Mesendoderm (in vitro differentiated cells): ENCODE measurements at places on chromosomes 7 and 10.

DNA sequence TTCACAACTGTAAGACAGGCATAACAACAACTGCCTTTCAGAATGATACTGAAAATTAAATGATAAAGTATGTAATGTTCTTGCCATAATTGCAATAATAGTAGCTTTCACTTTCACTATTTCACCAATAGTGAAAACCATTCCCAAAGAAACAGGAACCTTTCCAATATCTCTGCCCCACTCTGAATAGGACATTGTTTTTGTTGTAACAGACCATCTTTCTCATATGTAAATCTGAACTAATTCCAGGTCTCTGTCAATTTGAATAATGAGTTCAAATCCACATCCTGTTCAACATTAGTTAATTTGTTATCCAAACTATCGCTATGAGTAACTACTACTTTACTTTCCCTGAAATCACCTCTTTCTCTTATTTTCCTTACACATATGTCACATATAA is 148.0 kb downstream of the LRRN3 start:
- no peak overlapping the region for H3K4me3 ChIP-seq
- no peak for DNase-seq
- H3K4me1 ChIP-seq, result no peaks in the 10 kb centered on the region
- H3K36me3 ChIP-seq, result no peaks in the 10 kb centered on the region

DNA sequence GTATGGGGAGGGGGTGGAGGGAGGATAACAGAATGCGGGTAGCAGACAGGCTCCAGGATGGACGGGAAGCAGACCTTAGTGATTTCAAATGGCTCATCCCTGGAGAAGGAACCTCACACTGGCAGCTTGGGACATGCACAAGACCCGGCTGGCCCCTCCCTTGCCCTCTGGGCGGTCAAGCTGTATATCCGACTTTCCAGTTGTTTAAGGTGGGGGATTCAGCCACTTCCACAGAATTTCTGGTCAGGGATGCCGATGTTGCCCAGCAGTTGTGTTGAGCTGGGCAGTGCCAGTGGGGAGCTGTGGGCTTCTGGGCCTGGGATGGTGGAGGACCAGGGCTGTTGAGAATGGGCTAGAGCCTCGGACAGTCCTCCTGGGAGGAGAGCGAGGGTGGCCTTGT is 38.8 kb downstream of the GBX1 start:
- H3K27me3 ChIP-seq, result no peaks in the 10 kb centered on the region
- H3K36me3 ChIP-seq, result peaks cover 6% of the 10 kb centered on the region
- peaks cover 8% of the 10 kb centered on the region for H3K4me1 ChIP-seq
- no peak overlapping the region for H3K4me3 ChIP-seq

DNA sequence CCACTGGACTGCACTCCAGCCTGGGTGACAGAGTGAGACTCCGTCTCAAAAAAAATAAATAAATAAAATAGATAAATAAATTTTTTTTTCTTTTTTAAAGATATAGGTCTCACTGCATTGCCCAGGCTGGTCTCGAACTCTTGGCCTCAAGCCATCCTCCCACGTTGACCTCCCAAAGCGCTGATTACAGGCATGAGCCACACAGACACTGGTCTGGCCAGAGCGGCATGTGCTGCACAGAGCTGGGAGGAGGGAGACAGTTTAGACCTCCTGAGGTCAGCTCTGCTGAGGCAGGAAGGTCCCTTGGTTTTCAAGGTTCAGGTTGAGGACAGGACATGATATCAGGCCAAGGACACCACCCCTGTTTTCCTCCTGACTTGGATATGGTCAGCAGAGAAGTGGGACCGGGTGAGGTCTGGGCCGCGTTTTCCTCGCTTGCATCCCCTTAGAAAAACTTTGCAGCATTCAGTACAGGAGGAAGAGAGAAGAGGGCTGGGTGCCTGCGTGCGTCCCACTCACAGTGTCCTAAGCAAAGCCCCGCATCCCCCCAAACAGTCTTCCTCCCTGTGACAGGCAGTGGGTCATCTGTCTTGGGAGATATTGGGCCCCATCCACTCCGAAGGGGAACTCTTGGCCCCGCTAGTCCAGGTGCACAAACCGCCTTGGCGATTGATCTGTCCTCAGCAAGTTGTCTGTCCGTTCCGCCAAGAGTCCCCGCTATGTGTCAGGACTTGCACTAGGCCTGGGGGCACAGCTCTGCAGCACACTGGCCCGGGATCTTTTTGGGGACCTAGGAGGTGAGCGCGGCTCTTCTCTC is 56.1 kb downstream of the ZNF727 start:
- no peak overlapping the region for H3K27ac ChIP-seq
- no peak for DNase-seq
- no peak overlapping the region for H3K4me3 ChIP-seq
- H3K4me1 ChIP-seq, result no peaks in the 10 kb centered on the region
- no peaks in the 10 kb centered on the region for H3K36me3 ChIP-seq

DNA sequence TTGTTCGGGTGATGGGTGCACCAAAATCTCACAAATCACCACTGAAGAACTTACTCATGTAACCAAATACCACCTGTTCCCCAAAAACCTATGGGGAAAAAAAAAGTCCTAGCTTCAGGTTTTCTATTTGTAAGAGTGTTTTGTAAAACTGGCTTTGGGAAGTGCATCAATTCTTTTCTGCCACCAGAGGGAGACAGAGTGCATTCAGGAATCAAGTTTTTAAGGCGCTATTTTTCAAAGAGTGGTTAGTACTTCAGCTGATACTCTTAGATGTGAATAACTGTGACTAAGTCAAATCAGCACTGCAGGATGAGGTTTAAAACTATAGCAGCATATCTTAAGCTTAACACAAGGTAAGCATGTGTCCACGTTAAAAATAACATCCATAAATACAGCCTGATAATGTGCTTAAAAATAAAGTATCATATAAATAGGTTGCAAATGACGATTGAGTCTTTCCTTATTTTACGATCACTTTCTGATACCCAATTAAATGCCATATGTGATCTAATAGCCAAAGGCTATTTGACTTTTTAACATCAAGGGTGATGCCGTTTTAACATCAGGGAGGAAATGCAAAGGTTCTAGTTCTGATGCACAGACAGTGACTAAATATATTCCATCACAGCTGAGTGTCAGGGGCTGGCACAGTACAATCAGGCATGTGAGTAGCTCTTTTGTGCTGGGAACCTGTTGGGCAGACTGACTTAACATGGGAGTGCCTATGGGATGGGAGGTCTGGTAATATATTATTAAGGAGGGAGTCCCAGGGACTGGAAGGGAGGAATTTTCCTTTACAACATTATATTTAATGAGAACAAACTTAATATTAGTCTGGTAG is 10.6 kb upstream of the LYZL2 start:
- H3K27ac ChIP-seq, result no peak overlapping the region
- no peaks in the 10 kb centered on the region for H3K27me3 ChIP-seq
- peak; percentile 60 for DNase-seq
- H3K4me3 ChIP-seq, result no peak overlapping the region

GRCh38 chr7:30761214-30762156 is 9.6 kb downstream of the INMT start:
- no peak overlapping the region for H3K27ac ChIP-seq
- peaks cover 7% of the 10 kb centered on the region for H3K4me1 ChIP-seq
- no peak overlapping the region for H3K4me3 ChIP-seq
- H3K36me3 ChIP-seq, result no peaks in the 10 kb centered on the region

DNA sequence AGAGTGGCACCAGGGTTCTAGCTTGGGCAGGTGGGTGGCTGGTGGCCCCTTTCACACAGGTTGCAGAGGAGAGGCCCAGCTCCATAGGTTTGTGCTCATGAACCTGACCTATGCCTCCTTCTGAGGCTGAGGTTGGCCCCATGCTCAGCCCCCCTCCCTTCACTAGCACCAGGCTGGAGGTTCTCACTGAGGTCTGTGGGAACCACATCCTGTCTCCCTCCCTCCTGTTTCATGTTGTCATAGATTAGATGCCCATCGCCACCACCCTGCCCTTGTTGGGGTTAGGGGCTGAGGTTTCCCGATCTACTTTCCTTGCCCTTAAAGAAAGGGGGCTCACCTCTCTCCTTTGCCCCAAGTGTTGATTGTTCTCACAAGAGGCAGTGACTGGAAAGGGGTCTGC is 14.7 kb downstream of the NEUROG3 start:
- DNase-seq, result no peak
- no peaks in the 10 kb centered on the region for H3K4me1 ChIP-seq
- H3K4me3 ChIP-seq, result no peak overlapping the region
- no peaks in the 10 kb centered on the region for H3K36me3 ChIP-seq
- H3K27me3 ChIP-seq, result peaks cover 2% of the 10 kb centered on the region
- no peak overlapping the region for H3K27ac ChIP-seq

GRCh38 chr10:87550741-87551140 is 46.0 kb downstream of the MINPP1 start:
- H3K4me3 ChIP-seq, result no peak overlapping the region
- no peak overlapping the region for H3K27ac ChIP-seq
- peaks cover 5% of the 10 kb centered on the region for H3K4me1 ChIP-seq
- H3K27me3 ChIP-seq, result no peaks in the 10 kb centered on the region

DNA sequence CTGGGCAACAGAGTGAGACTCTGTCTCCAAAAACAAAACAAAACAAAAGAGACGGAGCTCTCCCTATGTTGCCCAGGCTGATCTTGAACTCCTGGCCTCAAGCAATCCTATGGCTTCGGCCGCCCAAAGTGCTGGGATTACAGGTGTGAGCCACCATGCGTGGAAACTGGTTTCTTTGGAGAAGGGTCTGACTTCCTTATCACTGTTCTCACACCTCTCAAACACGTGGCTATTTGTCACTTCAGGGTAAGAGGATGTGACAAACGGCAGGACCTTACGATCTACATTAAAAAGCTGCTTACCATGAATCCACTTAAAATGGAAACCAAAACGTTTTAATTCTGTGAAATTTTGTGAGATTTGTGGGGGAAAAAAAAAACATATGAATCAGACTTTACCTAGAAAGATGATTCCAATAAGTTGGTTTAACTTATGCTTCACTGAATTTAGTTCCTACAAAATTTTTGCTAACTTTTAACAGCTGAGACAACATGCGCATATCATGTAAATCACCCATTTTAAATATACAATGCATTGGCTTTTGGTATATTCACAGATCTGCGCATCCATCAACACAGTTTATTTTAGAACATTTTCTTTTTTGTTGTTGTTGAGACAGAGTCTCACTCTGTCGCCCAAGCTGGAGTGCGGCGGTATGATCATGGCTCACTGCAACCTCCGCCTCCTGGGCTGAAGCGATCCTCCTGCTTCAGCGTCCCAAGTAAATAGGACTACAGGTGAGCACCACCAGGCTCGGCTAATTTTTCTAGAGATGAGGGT is 18.7 kb upstream of the FOXK1 start:
- H3K36me3 ChIP-seq, result no peaks in the 10 kb centered on the region
- H3K4me1 ChIP-seq, result no peaks in the 10 kb centered on the region
- no peak overlapping the region for H3K4me3 ChIP-seq
- peak; percentile 17 for DNase-seq
- no peak overlapping the region for H3K27ac ChIP-seq

GRCh38 chr10:124650820-124651401 is 93.3 kb downstream of the FAM53B start:
- H3K4me1 ChIP-seq, result peaks cover 8% of the 10 kb centered on the region
- H3K27me3 ChIP-seq, result no peaks in the 10 kb centered on the region
- H3K4me3 ChIP-seq, result no peak overlapping the region

DNA sequence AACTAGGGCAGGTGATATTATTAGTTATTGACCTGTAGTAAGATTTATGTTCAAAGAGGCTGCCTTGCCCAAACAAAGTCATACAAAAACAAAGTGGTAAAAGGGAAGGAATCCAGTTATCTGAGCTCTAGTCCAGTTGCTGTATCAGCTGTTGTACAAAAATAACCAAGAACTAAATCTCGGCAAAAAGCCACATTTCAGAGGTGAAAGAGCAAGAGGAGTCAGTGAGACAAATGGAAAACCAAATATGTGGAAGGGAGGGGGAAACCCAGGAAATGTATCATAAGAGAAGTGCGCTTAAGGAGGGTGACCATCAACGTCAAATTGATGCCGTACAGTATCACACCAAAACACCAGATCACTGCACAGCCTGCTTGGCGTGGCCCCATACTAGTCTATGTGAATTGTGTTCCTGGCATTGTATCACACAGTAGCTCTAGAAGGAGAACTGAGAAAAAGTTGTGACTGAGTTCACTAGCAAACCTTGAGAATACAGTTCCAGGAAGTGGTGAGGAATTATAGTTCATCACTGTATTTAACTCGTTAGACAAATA is 6.4 kb downstream of the AGBL3 start:
- peaks cover 2% of the 10 kb centered on the region for H3K4me1 ChIP-seq
- no peak overlapping the region for H3K4me3 ChIP-seq
- no peak for DNase-seq
- H3K36me3 ChIP-seq, result no peaks in the 10 kb centered on the region
- no peaks in the 10 kb centered on the region for H3K27me3 ChIP-seq

DNA sequence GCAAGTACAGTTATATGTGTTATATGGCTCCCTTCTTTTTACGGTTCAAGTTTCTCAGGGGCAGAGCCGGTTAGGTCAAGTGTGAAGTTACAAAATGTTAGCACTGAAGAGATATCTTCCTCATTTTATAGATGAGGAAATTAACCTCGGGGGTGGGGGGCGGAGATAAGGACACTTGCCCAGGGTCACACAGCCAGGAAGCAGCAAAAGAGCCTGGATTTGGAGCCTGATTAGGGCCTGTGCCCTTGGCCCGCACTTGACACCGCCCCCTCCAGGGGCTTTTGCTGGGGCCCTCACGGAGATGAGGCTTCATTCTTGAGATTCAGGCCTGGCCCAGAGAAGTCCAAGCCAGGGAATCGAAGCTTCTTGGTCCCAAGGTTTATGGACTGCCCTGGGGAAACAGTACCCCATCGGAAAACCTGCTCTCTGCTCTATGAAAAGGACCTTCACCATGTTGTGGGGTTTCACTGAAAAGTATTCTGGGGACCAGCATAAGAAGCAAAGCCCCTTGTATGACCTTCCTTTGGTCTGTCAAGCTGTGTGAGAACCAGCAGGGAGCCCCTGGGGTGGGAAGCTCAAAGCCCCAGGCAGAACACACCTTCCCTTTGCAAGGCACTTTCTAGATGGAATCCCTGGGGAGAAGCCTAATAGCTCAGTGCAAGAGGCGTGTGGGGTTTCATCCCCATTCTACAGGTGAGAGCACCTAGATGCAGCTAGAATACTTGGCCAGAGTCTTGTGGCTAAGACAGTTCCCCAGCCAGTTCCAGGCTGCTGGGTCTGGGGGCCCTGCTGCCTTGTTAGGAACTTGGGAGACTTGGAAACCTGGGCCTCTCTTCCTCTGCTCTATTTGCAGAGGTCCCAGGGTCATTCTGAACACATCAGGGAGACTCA is 21.9 kb downstream of the UNC5B start:
- H3K27me3 ChIP-seq, result no peaks in the 10 kb centered on the region
- no peak overlapping the region for H3K4me3 ChIP-seq
- peaks cover 66% of the 10 kb centered on the region for H3K4me1 ChIP-seq

GRCh38 chr10:132679217-132679595 is 106.7 kb downstream of the NKX6-2 start:
- no peaks in the 10 kb centered on the region for H3K36me3 ChIP-seq
- no peak overlapping the region for H3K4me3 ChIP-seq
- no peak for DNase-seq
- H3K27me3 ChIP-seq, result no peaks in the 10 kb centered on the region
- H3K4me1 ChIP-seq, result no peaks in the 10 kb centered on the region

GRCh38 chr10:108260383-108260906 is 1095.9 kb upstream of the SORCS1 start:
- H3K27ac ChIP-seq, result no peak overlapping the region
- H3K4me3 ChIP-seq, result no peak overlapping the region
- H3K4me1 ChIP-seq, result no peaks in the 10 kb centered on the region
- H3K27me3 ChIP-seq, result no peaks in the 10 kb centered on the region
- no peaks in the 10 kb centered on the region for H3K36me3 ChIP-seq
- peak; percentile 27 for DNase-seq

GRCh38 chr10:51707821-51708424 is 8.5 kb upstream of the CSTF2T start:
- no peak for DNase-seq
- no peaks in the 10 kb centered on the region for H3K4me1 ChIP-seq
- H3K27me3 ChIP-seq, result no peaks in the 10 kb centered on the region
- H3K36me3 ChIP-seq, result no peaks in the 10 kb centered on the region

- DNase-seq, result no peak
- no peak overlapping the region for H3K27ac ChIP-seq
- H3K27me3 ChIP-seq, result no peaks in the 10 kb centered on the region
- no peak overlapping the region for H3K4me3 ChIP-seq
These were observed 74.2 kb downstream of the FAM107B start for GRCh38 chr10:14700546-14700945.
